Endothelial cell of umbilical vein (primary cell): ENCODE measurements at places on chromosomes 3 and 15.

GRCh38 chr3:127796045-127796830, 26.1 kb downstream of the MGLL start:
- DNase-seq: no peak
- H3K4me3 ChIP-seq: no peak overlapping the region
- peaks cover 37% of the 10 kb centered on the region for H3K4me1 ChIP-seq
- no peaks in the 10 kb centered on the region for H3K36me3 ChIP-seq
- no peak overlapping the region for H3K27ac ChIP-seq
- no peaks in the 10 kb centered on the region for H3K27me3 ChIP-seq

DNA sequence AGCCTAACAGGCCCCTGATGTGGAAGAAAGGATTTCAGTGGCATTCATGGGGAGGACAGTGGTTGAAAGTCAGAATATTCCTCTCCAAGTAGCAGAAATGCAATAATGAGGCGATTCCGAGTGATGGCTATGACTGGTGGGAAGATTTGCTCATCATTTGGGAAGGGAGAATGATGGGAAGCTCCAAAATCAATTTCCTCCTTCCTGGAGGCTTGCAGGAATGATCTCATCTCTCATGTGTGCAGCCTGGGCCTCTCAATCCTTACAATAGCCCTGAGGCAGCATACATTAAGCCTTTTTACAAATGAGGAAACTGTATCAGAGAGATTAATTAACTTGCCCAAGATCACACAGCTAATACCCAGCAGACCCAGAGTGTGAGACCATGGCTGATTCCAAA, 58.7 kb downstream of the BOC start:
- no peak for DNase-seq
- H3K36me3 ChIP-seq: no peaks in the 10 kb centered on the region
- no peaks in the 10 kb centered on the region for H3K4me1 ChIP-seq
- peaks cover 2% of the 10 kb centered on the region for H3K27me3 ChIP-seq

- no peak overlapping the region for H3K4me3 ChIP-seq
- DNase-seq: no peak
- no peaks in the 10 kb centered on the region for H3K4me1 ChIP-seq
- no peaks in the 10 kb centered on the region for H3K27me3 ChIP-seq
- H3K36me3 ChIP-seq: no peaks in the 10 kb centered on the region
Measured at GRCh38 chr3:52388348-52388821, 56.5 kb downstream of the SEMA3G start.

DNA sequence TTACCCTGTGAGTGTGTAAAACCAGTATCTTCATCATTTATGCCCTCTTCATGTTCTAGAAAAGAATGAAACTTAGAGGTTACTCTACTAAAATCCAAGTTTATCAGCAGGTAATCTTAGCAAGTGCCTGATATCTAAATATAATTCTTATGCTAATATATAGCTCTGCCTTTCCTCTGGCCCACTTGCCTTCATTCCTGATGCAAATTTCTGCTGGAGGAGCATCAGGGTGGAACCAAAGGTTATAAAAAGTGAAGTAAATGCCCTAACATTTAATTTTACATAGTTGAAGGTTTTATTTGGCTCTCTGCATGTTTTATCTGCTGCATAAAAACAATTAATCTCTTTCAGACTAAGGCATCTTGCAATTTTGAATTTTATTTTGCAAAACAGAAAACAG, 936.2 kb downstream of the ROBO2 start:
- H3K27me3 ChIP-seq: no peaks in the 10 kb centered on the region
- H3K27ac ChIP-seq: no peak overlapping the region
- no peaks in the 10 kb centered on the region for H3K36me3 ChIP-seq
- no peak overlapping the region for H3K4me3 ChIP-seq
- no peak for DNase-seq

DNA sequence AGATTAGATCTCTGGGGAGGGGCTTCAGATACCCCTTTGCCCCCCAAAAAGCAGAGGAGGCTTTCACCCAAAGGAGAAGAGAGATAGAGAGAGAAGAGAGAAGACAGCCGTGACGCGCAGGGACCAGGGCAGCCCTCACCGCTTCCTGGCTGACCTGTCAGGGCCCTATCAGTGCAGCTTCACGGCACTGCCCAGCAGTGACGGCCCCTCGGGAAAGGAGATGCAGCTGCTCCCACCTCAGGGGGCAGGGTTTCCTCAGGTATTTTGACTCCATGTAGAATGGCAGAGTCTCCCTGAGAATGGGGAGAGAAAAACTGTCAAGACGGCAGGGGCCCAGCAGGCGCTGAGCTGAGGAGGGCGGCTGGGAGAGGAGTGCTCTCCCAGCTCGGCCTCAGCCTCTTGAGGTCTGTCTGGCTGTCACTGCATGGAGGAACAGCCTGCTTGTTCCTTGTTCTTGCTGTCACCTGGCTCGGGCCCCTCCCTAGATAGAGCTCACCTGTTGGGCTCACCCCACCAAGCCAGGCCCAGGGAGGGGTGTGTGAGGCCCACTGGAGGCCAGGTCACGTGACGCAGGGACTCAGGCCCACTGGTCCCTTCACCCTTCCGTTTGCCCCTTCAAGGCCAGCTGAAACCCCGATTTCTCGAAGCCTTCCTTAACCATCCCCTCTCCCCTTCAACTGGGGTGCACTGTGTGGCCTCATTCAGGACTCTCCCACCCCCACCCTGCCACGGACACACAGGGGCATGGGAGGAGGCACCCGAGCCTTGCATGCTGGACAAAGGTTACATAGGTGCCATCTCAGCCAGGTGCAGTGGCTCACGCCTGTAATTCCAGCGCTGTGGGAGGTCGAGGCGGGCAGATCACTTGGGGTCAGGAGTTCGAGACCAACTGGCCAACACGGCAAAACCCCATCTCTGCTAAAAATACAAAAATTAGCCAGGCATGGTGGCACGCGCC, 28.2 kb downstream of the LOXL1 start:
- no peak for DNase-seq
- no peak overlapping the region for H3K4me3 ChIP-seq
- no peaks in the 10 kb centered on the region for H3K36me3 ChIP-seq
- no peaks in the 10 kb centered on the region for H3K27me3 ChIP-seq
- H3K27ac ChIP-seq: no peak overlapping the region
- peaks cover 15% of the 10 kb centered on the region for H3K4me1 ChIP-seq

DNA sequence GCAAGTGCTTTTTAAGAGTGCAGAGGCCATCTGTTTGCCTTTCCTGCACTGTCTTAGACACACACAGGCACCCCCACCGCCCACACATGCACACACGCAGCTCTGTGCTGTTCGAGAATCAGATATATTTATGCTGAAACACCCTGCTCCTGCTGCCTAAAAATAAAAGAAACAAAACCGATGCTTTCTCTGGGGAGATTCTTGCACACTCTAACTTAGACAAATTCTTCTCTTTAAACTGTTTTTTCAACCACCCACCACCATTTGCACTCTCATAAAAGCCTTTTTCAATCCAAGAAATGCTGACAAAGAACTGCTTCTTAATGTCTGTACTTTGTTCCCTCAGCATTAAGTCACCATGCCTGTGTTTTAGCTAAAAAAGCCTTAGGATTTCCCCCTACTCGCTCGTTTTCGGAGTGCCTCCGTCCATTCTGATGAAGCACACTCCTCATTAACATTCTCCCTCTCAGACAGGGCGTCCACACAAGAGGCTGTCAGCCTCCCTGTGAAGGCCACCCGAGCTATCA, 26.2 kb downstream of the SLC12A8 start:
- no peaks in the 10 kb centered on the region for H3K36me3 ChIP-seq
- DNase-seq: no peak
- H3K27me3 ChIP-seq: no peaks in the 10 kb centered on the region
- no peak overlapping the region for H3K4me3 ChIP-seq

DNA sequence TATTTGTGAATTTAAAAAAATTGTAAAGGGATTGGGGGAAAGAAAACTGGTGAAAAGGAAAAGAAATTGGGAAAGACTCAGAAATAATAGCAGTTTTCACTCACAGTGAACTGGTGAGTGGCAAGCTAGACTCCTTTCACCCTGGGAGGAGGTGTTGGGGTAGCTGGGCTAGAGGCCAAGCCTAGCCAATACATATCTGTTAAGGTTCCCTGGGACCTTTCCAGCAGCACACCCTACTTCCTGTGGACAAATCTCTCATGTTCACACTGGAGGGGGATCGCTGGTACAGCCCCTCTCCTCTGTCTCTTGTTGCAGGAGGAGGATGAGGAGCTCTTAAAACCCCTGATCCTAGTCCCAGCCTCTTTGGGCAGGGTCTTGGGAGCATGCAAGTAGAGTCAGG, 3.7 kb upstream of the RPP25 start:
- peaks cover 60% of the 10 kb centered on the region for H3K4me1 ChIP-seq
- no peaks in the 10 kb centered on the region for H3K27me3 ChIP-seq
- no peaks in the 10 kb centered on the region for H3K36me3 ChIP-seq
- H3K27ac ChIP-seq: no peak overlapping the region

GRCh38 chr3:88661433-88661824, 446.0 kb upstream of the EPHA3 start:
- DNase-seq: no peak
- H3K4me1 ChIP-seq: no peaks in the 10 kb centered on the region
- no peak overlapping the region for H3K4me3 ChIP-seq
- no peaks in the 10 kb centered on the region for H3K36me3 ChIP-seq

DNA sequence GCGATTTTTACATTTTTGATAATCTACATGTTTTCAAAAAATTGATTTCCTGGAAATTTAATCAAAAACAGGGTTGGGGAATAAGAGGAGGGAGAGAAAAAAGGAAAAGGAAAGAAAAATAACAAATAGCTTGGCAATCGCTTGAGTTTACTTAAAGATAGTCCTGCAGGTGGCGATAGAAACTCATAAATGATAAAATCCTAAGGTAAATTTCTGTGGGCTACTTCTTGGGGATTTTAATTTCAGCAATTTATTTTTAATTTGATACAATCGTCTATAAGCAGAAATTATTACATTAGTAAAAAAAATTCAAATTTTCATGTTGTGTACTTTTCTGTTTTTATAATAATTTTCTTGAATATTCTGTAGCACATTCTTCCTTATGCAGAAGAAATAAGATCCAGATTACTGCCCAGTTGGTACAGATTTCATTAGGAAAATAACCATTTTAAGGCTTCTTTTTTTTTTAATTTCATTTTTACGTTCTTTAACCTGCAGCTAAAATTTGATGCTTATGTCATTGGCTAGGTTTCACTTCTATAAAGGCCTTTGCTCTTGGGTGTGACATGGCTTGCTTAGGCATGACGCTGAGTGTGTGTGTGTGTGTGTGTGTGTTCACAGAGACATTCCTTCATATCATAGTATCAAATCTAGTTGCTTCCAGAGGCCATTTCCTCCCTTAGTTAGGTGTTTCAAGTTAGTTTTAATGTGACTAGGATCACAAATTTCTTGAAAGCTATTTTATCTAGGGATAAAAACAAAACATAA, 181.8 kb downstream of the MCTP2 start:
- H3K27me3 ChIP-seq: no peaks in the 10 kb centered on the region
- H3K27ac ChIP-seq: no peak overlapping the region

DNA sequence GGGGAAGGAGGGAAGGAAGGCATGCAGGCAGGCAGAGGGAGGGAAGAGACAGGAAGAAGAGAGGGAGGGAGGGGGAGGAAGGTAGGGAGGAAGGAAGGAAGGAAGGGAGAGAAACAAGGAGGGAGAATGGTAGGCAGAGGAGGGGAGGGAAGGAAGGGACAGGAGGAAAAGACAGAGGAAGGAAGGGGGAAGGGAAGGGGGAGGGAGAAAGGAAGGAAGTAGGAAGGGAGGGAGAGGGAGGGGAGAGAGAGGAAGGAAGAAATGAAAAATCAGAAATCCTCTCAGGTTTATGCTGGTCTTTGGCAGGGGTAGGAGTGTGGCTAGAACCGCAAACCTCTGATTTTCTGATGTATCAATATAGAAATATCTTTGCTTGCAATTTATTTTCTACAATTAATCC, 4.2 kb downstream of the PRTG start:
- DNase-seq: no peak
- H3K4me1 ChIP-seq: peaks cover 30% of the 10 kb centered on the region
- H3K27ac ChIP-seq: no peak overlapping the region
- H3K27me3 ChIP-seq: no peaks in the 10 kb centered on the region

DNA sequence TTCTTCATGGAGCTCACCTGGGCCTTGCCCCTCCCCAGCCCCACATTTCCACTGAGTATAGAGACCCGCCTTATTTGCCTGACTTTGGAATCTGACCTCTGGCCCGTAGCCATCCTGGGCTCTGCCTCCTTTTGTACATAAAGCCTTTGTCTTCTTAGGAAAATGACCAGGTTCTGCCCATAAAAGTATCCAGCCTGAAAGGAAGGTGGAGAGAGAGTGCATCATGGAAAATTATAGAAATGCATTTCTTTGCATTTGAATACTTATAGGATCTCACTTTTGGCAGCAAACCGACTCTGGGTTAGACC, 3.6 kb upstream of the SH2D7 start:
- no peak for DNase-seq
- no peak overlapping the region for H3K27ac ChIP-seq
- no peak overlapping the region for H3K4me3 ChIP-seq
- no peaks in the 10 kb centered on the region for H3K36me3 ChIP-seq
- no peaks in the 10 kb centered on the region for H3K4me1 ChIP-seq
- peaks cover under 1% of the 10 kb centered on the region for H3K27me3 ChIP-seq

DNA sequence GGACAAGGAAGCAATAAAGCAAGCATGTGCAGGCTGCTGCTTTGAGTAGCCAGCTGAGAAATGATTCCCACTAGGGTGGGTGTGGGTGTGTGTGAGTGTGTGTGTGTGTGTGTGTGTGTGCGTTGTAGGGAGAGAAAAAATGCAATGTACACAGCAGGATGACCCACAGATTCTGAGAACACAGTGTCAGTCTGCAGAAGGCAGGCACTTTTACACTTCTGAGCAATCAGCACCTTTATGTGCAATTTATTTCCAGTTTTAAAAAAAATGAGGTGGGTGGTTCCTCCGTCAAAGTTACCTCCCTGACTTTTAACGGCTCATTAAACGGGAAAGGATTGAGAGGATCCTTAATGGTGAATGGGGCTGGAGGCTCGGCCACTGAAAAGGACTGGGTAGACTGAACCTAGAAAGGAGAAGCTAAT, 38.5 kb upstream of the LIPC start:
- peaks cover 21% of the 10 kb centered on the region for H3K27me3 ChIP-seq
- H3K4me3 ChIP-seq: no peak overlapping the region
- no peaks in the 10 kb centered on the region for H3K36me3 ChIP-seq
- no peak overlapping the region for H3K27ac ChIP-seq
- DNase-seq: no peak
- H3K4me1 ChIP-seq: no peaks in the 10 kb centered on the region

DNA sequence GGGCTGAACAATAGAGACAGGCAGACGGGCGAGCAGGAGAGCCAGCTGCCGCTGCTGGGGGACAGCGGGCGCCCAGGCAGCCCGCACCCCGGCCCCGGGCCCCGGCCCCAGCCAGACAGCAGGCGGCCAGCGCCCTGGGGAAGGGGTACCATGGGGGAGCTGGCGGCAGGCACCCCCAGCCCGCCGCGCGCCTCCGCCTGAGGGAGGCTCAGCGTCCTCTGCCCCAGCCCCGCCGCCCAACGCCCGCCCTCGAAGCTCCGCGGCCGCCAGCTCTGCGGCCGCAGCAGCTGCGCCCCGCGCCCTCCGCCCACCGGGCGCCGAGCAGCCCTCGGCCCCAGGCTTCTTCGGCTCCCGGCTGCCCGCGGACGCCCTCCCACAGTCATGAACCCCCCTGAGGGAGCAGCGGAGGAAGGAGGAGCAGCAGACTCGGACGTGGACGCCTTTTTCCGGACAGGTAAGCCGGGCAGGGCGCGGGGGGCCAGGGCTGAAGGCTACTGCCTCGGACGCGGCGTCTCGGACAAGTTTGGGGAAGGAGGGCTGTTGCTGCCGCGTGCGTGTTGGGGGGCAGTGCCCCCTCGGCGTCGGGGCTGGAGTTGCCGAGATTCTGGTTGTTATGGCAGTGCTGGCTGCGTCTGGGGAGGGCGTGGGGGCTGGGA, 41.6 kb upstream of the ROPN1 start:
- peaks cover 21% of the 10 kb centered on the region for H3K27me3 ChIP-seq
- DNase-seq: no peak
- peak within 1 kb of the TSS; percentile 55 for H3K27ac ChIP-seq
